Breast epithelium (tissue), 4 donors: ENCODE measurements at places on chromosomes 6 and 20. TPM values are rescaled to one million over a fixed set of nuclear protein-coding genes. Genes with fewer than 3 reads are reported as not detected.

DNA sequence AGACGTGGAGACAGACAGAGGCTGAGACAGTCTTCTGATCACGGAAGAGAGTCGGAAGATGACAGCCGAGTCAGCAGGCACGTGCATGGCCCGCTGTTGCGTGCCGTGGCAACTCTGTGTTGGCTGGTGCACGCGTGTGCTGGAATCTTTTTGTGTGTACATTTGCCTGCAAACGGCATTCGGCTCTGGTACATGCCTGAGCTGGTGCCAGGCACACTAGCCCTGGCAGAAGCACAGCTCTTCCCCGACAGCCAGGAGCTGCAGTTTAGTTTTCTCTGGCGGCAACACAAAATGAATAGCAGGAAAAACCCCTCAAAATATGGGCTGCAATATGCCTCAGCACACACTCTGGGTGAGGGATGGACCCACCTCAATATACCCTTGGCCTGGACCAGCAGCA lies 769 bp upstream of the PDYN start:
- DNase-seq: no peak

DNA sequence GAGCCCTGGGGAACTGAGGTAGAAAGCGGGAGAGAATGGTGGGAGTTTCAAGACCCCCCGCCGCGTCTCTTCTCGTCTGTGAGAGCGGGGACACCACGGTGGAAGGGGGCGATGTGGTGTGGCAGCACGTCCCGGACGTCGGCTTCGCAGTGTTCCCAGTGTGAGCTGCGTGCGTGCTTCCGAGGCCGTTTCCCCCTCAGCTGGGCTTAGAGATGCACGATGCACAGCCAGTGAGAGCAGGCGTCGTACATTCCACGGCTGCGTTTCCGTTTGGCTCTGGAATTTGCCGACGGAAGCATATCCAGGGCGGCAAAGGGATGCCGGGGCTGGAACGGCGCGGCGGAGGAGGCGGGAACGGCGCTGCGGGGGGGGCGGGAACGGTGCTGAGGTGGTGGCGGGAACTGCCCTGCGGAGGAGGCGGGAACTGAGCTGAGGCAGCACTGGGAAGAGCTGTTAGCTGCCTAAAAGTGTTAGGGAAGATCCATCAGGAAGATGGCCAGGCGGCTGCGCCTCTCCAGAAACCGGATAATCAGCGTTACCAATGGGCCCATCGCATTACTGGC lies 37.7 kb downstream of the KIF25 start:
- no peak for DNase-seq

GRCh38 chr20:38095017-38095686 lies 61.6 kb downstream of the RPRD1B start:
- no peak for DNase-seq

- DNase-seq: no peak
Observed at GRCh38 chr6:107987805-107988204, 29.8 kb upstream of the SEC63 start.

GRCh38 chr6:163661272-163661671 lies 246.8 kb downstream of the QKI start:
- DNase-seq: no peak

The FOXF2 gene
- total RNA-seq: 1.6 TPM

- DNase-seq: no peak
Observed at GRCh38 chr6:104486035-104486434, 373.7 kb downstream of the HACE1 start.

DNA sequence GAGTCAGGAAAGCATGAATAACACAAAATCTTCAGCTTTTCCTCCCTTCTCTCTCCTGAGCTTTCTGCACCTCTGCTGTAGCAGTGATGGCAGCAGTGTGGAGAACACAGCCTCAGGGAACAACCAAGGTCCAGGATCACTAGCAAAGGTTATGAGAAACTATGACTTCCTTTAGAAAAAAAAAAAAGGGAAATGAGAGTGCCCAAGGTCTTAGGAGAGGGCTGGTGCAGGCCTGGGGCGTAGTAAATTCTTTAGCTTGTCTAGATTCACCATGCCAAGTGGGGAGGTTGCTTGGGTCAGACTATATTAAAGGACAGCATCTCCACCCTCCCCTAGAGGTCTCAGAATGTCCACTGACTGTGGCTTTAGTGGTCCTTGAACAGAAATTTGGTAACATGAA lies 40.4 kb upstream of the POLR1H start:
- DNase-seq: no peak

DNA sequence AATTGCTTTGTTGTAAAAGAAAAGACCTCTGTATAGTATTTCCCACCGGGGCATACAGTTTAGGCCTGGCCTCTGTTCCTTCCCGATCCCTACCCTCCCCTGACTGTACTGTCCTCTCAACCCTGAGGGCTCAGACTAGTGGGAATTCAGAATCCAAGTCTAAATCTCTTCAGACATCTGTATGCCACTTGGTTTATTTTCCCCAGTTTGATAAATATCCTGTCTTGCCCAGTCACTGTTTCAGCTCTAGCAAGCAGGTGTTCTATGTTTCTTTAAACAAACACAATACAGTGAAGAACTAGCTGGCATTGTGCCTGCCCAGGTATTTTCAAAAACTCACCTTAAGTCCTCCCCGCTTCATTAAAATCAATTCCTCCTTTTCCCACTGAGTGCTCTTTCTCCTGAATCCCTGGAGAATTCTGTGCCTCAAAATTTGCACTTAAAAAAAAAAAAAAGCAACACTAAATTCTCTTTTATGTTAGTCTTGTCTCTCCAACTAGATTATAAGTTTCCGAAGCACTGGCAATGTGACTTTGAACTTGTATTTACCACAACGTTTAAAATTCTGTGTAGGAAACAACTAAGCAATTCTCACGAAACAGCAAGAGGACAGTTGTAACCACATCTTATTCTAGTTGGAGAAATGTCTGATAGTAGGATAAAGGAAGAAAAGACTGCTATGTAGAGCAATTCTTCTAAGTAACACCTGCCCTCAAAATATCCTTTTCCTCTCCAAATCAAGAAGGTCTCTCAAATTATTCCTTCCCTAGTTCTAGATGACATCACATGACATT lies 112.0 kb upstream of the CARMIL1 start:
- no peak for DNase-seq
